ENCODE measurements at places on chromosomes 6 and 20.

DNA sequence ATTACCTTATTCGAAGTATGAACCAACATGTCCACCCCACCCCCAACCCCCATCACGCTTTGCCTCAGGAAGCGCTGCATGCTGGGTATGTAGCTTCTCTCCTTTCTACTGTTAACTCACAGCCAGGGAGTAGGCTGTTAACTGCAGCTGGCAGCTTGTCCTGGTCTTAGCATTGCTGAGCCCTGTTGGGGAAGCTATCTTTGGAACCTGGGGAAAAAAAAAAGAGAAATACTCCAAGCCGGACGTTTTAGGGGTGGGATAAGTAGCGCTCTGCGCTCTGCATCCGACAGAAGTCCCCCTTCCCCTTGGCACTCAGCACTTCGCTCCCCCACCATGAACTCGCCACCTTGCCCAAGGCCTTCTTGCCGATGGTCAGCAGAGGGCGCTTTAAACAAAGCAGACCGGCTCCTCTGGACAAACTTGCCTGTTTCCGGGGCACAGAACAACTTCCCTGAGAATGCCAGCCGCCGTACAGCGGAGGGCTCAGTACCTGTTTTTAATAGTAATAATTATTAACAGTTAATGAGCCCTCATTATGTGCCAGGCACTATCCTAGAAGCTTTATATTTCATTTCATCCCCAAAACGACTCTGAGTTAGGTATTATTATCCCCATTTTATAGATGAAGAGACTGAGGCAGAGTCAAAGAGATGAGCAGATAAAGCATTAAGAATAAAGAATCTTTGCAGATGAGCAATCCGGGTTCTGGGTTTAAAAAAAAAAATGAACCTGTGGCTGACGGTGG, 35.2 kb upstream of the MDFI start:
- DNase-seq = peak; percentile 41

GRCh38 chr6:130434174-130434873, 68.5 kb downstream of the TMEM200A start:
- DNase-seq = no peak

- no peak for DNase-seq
Measured at GRCh38 chr6:75157336-75157735, 48.5 kb downstream of the COL12A1 start.

DNA sequence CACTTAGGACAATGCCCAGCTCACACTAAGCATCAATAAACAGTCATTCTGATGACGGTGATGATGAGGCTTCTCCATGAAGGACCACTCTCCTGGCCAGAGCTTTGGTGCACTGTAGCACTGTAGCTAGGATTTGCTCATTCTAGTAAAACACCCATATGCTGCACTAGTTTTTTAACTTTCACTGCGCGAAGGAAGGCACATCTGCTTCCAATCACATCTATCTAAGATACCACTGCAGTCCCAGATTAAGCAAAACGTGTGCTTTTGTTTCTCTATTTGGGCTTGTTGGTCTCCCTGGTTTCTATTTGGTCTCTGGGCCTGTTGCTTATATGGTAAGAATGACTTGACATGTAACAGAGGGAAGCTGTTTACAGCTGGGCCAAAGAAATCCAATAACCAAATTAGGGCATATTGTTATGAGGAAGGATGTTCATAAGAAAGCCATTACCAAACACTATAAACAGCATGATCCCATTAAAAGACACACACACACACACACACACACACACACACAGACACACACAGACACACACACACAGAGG, 62.4 kb downstream of the FAM229B start:
- no peak for DNase-seq

DNA sequence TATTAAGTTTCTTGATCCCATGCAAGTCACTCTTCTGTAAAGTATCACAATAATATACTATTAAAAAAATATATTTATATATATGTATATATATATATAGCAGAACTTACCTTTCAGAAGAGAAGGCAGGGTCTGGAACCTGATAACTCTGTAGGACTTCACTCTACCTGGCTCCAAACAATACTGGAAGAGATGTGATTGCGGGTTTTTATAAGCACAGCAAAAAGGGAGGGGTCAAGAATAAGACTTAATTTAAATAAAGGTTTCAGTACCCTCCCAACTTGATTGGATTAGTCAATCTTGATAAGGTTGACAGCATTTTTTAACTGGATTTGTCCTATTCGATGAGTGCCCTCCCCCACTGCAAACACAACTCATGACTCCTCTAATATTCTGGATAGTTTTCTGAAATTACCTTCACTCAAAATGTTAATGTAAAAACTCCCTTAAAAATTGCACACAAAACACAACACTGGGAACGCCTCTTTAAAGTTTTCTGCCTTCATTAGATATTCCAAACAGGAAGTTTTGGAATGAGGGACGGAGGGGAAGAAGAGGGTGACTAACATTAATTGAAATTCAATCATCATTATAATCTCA, 4.0 kb upstream of the ZNF217 start:
- no peak for DNase-seq

DNA sequence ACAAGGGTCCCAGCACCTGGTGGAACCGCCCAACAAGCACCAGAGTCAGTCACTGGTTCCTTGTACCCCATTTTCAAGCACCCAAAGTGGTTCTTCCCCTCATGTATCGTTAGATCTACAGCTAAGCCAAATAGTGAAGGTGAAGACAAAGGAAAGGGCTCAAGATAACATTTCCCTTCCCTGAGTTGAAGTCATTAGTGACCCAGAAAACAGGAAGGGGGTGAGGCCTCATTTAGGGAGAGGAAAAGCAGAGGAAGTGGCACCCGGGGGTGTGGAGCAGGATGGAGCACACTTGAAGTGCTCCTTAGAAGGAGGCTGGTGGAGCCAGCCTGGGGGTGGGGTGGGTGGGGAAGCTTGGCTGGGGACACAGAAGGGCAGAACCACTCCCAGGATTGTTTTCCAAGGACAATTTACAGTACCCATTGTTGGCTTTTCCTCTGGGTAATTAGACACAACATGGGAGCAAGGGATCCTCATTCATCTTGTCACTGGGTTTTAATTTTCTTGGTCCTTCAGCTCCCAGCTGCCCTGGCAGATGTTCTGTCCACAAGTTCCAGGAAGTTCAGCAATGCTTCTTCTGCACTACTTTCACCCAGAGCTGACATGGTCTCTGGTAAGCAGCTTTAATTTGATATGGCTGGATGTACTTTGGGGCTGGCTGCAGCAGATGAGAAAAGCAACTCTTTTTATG, 73.3 kb upstream of the CD93 start:
- no peak for DNase-seq

DNA sequence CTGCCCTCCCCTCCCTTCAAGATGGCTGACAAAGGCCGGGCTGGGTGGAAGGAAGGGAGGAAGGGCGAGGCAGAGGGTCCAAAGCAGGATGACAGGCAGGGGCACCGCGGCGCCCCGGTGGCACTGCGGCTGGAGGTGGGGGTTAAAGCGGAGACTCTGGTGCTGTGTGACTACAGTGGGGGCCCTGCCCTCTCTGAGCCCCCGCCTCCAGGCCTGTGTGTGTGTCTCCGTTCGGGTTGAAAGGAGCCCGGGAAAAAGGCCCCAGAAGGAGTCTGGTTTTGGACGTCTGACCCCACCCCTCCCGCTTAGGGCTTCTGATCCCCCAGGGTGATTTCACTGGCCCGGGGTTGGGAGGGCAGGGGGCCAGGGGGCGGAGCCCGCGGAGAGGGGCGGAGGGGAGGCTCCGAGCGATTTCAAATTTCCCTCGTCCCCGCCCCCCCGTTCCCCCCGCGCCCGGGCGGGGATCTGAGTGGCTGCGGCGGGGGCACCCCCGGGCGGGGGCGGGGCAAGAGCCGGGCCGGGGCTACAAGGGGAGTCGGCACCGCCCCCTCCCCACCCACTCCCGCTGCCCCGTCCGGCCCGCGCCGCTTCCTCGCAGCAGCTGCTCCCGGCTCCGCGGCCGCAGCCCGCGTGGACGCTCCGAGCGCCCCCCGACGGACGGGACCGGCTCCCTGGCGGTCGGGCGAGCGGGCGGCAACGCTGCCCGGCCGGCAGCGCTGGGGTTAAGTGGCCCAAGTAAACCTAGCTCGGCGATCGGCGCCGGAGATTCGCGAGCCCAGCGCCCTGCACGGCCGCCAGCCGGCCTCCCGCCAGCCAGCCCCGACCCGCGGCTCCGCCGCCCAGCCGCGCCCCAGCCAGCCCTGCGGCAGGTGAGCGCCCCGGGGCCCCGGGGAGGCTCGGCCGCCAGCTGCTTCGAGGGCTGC, at the start of gene DNMT3B:
DNMT3B (plus strand) TSS at position 555 of the 923 bp plus-strand sequence. CDS start 17,939 bp downstream, outside the sequence.
- peak; percentile 54 for DNase-seq

DNA sequence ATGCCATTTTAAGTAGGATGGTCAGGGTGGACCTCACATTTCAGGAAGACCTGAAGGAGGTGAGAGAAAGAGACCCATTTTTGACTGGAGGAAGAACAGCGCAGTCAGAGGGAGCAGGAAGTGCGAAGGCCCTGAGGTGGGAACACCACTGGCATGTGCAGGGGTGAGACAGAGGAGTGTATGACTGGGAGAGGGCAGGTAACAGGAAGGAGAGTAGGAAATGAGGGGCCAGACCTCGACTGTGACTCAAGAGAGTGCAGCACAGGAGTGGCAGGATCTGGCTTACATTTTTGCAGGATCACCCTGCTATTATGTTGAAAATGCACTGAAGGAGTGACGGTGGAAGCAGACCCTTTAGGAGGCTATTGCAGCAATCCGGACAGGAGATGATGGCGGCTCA, 117.7 kb upstream of the CDYL start:
- DNase-seq = no peak

- no peak for DNase-seq
Measured at GRCh38 chr6:142400495-142400894, 98.7 kb downstream of the ADGRG6 start.

DNA sequence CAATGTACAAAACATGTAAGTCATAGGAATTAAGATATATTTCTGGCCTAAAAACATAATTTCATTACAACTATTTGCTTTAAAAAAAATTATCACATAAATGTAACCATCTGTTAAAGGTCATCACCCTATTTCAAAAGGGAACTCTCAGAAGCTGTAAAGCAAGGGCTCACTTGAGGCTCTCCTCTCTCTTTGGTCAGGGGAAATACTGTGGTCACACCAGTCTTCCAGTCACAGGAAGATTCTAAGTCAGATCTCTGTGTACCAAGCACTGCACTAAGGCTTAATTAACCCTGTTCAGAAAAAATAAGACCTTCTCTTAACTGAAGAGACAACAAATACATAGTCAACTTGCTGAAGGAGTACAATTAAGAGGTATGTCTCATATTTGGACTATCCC, 75.6 kb downstream of the MMS22L start:
- no peak for DNase-seq
